ENCODE measurements at places on chromosomes 4 and X.

DNA sequence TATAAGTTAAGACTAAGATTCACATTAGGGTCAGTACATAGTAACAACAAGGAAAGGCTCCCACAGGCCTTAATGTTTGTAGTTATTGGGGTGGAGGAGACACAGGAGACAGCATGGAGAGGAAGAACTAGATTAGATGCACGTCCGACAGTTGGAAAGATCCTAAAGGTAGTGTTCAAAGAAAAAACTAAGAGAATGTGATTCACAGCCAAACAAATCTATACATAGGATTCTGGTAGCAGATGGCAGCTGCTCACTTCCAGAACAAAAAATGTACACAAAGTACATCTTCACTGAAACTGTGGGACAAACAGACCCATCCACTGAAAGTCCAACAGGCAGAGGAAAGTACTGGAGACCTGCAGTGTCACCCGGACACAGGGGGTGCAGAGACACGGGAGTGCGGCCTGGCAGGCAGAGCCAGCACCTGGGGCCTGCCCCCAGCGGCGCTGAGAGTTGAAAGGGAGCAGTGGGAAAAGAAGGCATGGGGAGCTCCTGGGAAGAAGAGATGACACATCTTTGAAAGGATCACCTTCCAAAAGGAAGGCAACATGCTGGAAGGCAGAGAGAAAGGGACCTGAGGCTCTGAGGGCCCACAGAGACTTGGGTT, 40.0 kb downstream of the NELFA start:
- no peak for DNase-seq

DNA sequence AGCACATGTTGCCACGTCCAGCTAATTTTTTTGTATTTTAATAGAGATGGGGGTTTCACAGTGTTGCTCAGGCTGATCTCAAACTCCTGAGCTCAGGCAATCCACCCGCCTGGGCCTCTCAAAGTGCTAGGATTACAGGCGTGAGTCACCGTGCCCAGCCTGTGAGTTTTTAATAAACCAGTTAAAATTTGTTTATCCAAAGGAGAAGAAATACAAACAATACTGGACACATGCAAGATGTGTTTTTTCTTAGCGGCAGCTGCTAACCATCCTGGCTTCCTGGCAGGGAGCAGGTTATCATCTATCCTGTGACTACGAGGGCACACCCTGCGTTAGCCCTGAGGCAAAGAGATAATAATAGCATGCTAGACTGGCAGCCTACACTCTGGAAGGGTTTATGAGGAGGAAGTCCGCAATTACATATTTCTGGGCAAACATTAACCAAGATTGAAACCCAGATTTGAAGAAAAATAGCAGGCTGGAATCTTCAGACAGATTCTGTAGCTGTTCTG, 191.4 kb downstream of the SPRY1 start:
- no peak for DNase-seq

DNA sequence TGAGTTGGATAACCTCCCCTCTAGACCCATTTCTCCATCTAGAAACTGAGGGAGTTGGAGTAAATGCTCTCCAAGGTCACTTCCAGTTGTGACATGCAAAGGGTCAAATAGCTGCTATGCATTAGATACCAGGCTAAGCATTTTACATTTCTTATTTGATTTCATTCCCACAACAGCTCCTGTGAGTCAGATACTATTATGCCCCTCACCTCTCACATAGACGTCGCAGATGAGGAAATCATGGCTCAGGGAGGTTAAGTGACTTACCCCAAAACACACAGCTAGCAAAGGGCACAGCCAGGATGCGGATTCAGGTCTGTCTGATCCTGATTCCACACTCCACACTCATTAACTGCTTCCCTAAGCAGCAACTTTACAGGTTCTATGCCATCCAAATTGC, 57.7 kb downstream of the PRPS1 start:
- no peak for DNase-seq

GRCh38 chr4:78889955-78890354, 49.3 kb downstream of the PAQR3 start:
- no peak for DNase-seq

DNA sequence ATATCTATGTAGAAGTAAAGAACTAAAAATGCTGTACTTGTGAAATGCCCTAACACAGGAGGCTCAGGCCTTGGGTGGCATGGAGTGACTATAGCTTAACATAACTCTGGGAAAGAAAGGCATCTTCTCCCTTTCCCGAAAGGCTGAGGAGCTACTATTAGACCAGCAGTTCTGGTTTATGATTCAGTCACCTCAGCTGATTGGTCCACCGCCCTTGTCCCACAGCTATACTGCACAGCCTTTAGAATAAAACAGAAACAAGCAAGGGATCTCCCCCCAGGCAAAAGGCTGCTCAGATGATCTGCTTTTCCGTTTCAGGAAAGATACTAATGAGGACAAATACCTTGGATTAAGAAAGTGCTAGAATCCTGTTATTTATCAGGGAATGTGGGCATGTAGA, 171.3 kb downstream of the SNCA start:
- no peak for DNase-seq

DNA sequence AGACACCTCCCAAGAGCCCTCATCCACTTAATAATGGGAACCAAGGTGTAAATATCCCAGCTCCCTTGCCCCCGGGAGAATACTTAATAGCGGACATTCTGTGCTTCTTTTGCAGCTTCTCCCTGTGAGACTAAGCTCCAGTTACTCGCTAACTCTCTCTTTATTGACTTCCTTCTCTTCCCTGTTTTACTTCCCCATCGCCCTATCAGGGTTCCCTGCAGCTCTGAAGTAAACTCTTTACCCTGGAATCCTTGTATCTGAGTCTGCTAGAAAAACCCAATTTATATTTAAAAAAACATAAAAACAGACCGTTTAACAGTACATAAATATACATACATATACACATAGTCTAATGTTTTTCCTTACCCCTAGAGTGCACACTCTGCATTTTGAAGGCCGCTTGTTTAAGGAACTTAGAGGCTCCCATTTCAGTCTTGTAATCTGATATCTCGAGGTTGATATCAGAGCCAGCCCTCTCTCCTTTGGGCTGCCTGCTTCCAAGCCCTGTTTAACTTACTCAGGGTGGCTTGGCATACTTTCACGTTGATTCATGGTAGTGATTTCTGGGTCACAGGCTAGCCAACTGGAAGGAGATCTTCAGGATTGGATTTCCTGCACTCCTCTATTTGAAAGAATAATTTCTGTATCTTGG, 177.4 kb upstream of the SCML1 start:
- no peak for DNase-seq

- no peak for DNase-seq
These were observed 428.6 kb downstream of the DTHD1 start for GRCh38 chr4:36709991-36710390.

DNA sequence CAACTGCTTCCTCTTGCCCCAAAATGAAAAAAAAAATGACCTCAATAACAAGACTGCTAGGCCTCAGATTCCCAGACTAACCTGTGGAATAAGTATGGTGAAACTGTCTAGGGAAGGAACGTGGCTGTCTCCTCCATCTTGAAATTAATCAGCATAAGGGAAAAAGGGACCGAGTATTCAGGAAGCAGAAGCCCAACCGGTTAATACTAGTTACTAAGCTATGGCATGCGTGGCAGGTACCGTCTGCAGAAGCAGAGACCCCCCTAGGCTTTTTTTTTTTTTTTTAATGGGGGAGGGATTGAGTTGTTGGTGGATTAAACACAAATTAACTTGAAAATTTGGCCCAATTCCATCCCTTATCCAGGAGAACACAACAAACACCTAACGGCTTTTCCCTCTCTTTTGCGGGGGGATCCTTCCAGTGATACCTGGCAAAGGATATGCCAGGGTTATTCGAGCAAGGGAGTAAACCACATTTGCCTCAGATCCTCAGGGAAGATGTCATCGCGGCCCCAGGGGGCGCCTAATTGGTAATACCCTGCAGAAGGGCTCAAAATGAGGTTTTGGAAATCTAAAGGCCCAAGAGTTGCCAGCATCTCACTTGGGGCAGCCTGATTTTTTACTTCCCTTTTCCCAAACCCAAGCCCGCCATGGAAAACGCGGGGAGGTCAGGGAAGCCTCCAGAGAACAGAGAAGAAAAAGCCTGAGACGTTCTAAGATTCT, 893 bp downstream of the RLIM start:
- no peak for DNase-seq

DNA sequence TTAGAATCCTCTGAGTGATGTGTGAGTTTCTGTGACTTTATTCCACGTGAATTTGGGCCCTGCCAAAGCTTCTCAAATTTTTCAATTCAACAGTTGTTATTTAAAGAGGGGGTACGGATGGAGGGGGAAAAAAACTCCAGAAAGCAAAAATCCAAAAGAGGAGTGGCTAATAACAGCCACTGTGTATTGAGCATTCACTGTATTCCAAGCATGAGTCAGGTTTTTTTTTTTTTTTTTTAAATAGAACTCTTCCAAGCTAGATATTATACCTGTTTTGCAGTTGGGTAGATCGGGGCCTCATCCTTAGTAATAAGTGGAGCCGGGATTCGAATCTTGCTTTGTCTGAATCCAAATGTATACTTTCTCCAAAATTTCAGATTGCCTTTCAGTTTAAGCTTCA, 6.4 kb upstream of the RHOH start:
- DNase-seq = no peak

DNA sequence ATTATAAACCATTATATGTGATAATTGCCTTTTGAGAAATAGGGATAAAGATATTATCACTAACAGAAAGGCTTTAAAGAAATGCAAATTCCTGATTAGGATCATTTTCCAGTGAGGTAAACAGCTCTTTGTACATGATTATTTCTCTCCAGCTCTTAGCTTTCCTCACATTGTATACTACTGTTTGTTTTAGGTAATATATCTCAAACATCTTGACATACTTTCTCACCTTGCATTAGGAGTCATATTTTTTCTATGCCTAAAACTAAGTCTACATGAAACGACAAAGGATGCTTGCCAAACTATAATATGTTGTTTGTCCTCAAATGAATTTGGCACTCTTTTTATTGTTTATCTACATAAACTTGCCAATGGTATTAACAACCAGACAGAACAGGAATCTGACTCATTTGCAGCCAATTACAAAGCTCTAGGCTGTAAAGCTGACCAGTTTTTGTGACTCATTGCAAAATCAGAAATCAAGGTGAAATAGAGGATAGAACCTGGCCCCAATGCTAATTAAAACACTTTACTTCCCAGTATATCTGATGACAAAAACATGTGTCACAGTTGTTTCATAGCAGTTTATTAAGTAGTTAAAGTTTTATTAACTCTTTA, 107.0 kb downstream of the IQCM start:
- DNase-seq = no peak

DNA sequence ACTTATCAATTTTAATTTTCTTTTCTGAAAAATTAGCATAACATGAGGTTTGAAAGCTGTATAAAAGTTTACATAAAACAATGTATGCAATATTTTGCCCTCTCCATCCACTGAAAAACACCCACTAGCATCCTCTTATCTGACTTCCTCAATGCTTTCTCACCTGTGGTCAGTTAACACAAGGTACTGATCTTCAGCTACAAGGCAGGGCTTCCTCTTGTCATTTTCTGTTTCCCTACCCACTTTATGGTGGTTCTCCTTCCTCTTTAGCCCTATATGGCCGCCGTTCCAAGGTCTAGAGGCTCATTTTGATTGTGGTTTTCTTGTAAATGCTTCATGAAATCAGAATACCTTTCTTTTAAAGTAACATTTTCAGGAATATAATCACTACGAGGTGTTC, 618.6 kb upstream of the CPEB2 start:
- no peak for DNase-seq

- DNase-seq = no peak
These were observed 15.9 kb upstream of the XKRX start for GRCh38 chrX:100944601-100945000.

- no peak for DNase-seq
These were observed 64.9 kb downstream of the CD99L2 start for GRCh38 chrX:150833454-150834056.

DNA sequence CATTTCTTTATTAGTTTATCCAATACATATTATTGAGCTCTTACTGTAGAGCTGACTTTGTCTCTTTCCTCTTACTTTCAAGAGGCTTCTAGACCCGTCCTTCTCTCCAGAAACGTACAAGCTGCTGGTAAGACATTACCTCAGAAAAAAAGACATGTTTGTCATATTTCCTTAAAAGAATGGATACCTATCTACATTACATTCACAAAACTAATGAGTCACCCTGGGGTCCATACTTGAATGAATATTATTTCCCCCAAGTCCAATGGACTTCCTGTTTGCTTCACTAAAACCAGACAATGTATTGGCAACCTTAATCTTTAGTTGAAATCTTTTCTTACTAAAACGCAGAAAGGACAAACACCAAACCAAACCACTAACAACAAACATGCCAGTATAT, 176.5 kb upstream of the CLNK start:
- DNase-seq = no peak

DNA sequence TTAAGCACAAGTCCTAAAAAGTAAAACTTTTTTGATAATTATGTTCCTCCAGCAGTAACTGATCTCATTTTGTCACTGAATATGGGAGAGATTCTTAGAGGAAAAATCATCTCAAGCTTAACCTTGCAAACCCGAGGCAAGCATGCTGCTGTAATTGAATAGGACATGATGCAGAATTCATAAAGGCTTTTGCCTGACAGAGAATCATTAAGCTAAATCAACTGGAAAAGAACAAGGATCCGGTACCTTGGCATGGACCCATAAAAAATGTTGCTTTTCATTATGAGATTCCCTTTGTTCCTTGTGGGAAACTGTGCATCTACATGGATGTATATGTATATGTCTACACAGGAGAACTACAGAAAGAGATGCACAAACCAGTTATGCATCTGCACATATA, 149.1 kb downstream of the PAPSS1 start:
- no peak for DNase-seq

GRCh38 chrX:21975812-21976211, 35.3 kb downstream of the SMS start:
- no peak for DNase-seq

GRCh38 chr4:145709843-145710242, 29.9 kb downstream of the C4orf51 start:
- no peak for DNase-seq

DNA sequence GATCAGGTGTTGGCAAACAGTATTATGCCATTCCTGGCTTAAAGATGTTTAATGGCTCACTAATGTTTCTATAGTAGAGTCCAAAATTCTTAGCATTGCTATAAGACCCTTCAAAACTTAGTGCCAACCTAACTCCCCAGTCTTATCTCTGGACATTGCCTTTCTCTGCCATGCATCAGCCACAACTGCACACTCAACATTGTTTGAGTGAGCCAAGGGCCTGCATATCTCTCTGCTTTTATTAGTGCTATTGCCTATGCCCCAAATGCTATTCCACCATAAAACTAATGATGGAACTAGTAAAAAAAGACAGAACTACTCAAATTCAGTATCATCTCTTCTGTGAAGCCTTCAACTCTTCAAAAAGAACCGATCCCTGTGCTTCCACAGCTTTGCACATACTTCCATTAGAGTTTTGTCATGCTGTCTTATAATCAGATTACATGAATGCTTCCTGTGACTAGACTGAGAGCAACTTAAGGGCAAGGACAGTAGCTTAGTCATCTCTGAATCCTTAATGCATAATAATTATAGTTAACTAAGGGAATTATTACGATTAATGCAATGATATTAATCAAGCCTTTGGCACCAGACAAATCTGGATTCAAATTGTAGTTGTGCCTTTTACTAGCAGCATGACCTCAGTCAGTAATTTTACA, 53.7 kb downstream of the CHM start:
- DNase-seq = no peak

All from activated CD8-positive, alpha-beta memory T cell treated with anti-CD3 and anti-CD28 coated beads, Interleukin-2, amount 50 U/mL, for 4 hours (primary cell).